Heart left ventricle (tissue), 16 donors: ENCODE measurements at places on chromosomes 5 and 9. TPM values are rescaled to one million over a fixed set of nuclear protein-coding genes. Genes with fewer than 3 reads are reported as not detected.
A peak's percentile ranks its signal among the peaks of the same experiment; 100 is the strongest.

CLK4 gene
- 5.2 TPM for polyA plus RNA-seq

- no peak overlapping the region for H3K4me3 ChIP-seq
- no peak for DNase-seq
- no peaks in the 10 kb centered on the region for H3K36me3 ChIP-seq
- no peaks in the 10 kb centered on the region for H3K27me3 ChIP-seq
These were observed 57.4 kb upstream of the PRSS3 start for GRCh38 chr9:33737811-33738606.

GRCh38 chr5:6261668-6262067, 116.7 kb downstream of the MED10 start:
- H3K4me1 ChIP-seq, result no peaks in the 10 kb centered on the region
- no peak overlapping the region for H3K4me3 ChIP-seq
- H3K36me3 ChIP-seq, result no peaks in the 10 kb centered on the region
- DNase-seq, result no peak
- no peaks in the 10 kb centered on the region for H3K27me3 ChIP-seq
- H3K27ac ChIP-seq, result no peak overlapping the region

GRCh38 chr9:23542438-23542837, 283.6 kb downstream of the ELAVL2 start:
- H3K36me3 ChIP-seq, result no peaks in the 10 kb centered on the region
- H3K27ac ChIP-seq, result no peak overlapping the region
- DNase-seq, result no peak
- no peaks in the 10 kb centered on the region for H3K4me1 ChIP-seq
- no peaks in the 10 kb centered on the region for H3K27me3 ChIP-seq

GRCh38 chr5:140224658-140225057, 49.7 kb downstream of the CYSTM1 start:
- no peaks in the 10 kb centered on the region for H3K36me3 ChIP-seq
- no peak for DNase-seq
- H3K27ac ChIP-seq, result no peak overlapping the region
- H3K27me3 ChIP-seq, result no peaks in the 10 kb centered on the region

- peak overlapping the region; percentile 99 for H3K4me3 ChIP-seq
- peaks cover 31% of the 10 kb centered on the region for H3K4me1 ChIP-seq
- peaks cover 18% of the 10 kb centered on the region for H3K36me3 ChIP-seq
These were observed 650 bp downstream of the GPR107 start for GRCh38 chr9:130054325-130054786.
